ENCODE measurements at places on chromosomes 2 and 18.

DNA sequence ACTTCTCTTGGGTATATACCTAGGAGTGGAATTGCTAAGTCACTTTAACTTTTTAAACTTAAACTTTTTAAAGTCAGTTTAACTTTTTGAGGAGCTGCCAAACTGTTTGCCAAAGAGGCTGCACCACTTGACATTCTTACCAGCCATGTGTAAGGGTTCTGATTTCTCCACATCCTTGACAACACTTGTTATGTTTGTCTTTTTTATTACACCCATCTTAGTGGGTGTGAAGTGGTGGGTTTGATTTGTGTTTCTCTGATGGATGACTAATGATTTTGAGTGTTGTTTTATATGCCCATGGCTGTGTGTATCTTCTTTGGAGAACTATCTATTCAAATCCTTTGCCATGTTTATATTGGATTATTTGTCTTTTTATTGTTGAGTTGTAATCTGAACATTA, 13.6 kb downstream of the ASAP2 start:
- DNase-seq: no peak

DNA sequence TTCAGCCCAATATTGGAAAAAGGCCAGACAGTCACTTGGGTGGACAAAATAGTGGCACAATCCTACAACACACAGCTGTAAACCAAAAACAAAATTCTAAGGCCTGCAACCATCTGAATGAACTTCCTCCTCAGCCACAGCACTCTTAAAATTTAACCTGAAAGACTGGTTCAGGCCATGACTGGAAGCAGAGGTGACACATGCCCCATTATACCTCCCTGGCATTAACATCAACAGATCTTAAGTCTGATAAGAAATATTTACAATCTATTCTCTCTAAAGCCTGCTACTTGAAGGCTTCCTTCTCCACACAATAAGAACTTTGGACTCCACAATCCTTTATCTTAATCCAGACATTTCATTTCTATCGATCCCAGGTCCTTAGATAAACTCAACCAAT, 192.4 kb upstream of the LRP1B start:
- no peak for DNase-seq

- DNase-seq: no peak
Observed at GRCh38 chr2:169361706-169362117, 622 bp downstream of the LRP2 start.

GRCh38 chr18:53417003-53417402, 807.5 kb downstream of the MBD2 start:
- no peak for DNase-seq

DNA sequence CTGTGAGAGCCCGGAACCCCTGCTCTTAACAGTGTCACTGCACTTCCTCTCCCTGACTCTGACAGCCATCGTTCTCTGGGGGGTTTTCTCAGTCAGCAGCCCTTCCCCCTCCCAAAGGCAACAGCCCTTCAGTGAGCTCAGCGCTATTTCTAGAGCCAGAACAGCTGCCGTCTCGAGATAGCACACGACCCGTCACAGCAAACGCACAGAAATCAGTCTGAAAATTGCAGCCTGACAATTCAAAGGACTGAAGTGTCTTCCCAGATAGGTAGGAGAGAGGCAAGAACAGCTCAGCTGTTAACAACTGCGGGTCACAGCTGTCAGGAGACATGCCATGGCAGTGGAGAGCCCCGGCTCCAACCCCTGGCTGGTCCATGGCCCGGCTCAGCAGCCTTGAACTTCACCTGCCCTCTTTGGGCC, 45.4 kb downstream of the ST8SIA5 start:
- no peak for DNase-seq
